Activated naive CD4-positive, alpha-beta T cell (primary cell): ENCODE measurements at places on chromosomes 11 and 22.

- no peak for DNase-seq
Observed at GRCh38 chr22:38302906-38303305, 14.3 kb downstream of the CSNK1E start.

GRCh38 chr11:2759228-2760195, 59.7 kb upstream of the KCNQ1OT1 start:
- no peak for DNase-seq

- DNase-seq, result no peak
Observed at GRCh38 chr22:50271519-50271970, 1.4 kb upstream of the MAPK11 start.

DNA sequence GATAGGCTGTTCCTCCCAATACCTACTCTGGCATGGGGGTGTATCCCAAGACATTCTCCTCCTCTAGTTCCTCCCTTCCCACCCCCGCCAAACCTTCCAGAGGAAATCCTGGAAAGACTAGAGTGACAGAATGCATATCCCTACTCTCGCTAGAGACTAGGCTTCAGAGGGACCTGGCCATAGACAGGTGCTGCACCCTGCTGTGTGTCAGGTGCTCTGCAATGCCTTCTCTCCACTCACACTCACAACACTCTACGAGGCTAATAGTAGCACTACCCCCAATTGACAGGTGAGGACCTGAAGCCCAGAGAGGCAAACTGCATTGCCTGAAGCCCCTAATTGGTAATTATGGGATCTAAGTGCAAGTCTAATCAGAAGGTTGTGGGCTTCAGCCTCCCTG, 46.2 kb upstream of the LMO1 start:
- no peak for DNase-seq

GRCh38 chr22:40890881-40891280, 29.0 kb upstream of the DNAJB7 start:
- DNase-seq, result no peak

DNA sequence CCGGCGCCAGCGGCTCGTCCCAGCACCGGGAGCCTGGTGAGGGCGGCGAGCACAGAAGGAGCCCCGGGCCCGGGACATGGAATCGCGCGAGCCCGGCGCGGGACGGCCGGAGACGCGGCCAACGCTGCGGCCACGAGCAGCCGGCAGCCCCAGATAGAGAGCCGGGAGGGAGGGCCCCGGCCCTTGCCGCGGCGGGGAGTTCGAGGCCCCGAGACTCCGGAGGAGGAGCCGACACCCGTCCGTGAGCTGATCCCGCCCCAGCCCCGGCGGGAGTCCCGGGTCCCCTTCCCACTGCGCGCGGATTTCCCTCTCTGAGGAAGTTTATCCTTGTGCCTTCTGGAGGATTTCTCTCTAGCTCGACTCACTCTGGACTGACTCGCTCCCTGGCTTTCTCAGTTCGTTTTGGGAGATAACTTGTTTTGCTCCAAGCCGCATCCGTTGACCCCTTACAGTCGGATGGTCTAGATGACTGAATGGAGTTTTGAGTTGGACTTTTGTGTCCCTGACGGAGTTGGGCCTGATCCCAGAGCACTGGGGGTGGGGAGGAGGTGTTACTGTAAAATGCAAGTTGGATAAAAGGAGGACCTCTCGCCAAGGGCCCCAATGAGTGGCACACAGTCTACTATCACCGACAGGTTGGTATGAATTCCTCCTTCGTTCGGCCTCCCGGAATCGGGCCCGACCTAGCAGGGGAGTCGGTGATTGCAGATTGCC, 585 bp downstream of the ARHGEF12 start:
- peak; percentile 11 for DNase-seq

DNA sequence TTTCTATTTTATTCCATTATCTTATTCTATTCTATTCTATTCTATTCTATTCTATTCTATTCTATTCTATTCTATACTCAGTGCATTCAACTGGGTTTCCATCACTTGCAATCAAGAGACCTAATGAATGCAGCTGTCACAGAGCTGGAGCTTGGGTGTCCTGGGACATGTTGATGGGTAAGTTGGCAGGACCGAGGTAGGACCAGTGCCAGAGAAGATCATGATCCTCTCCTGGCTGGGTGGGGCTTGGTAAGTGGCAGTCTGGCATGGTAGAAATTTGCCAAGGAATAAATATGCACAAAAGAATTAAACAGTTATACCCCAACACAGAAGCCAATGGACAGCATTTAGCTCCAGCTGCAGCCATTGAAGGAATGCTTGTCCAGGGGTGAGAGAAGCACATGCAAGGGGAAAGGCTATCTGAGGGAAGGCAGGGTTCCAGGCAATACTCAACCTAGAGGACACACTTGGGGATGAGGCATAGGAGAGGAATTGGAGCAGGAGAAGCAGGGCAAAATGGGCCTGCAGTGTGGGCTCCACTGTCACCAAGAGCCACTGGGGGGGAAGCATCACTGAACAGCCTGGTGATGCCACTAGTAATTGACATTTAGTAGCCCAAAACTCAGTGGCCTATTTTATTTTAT, 97.0 kb upstream of the CD82 start:
- DNase-seq, result no peak

DNA sequence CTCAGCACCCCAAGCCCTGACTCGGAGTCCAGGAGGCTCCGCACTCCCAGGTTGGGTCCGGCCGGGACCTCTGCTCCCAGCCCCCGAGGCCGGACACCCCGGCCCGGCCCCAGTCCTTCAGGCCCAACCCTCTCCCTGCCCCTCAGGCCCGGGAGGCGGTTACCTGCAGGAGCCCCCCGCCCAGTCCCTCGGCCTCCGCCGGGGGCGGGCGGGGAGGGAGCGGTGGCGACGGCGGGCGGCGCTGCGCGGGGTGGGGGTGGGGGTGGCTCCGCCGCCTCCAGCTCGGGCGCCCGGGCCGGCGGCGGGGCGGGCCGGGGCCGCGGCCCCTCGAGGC, 310 bp downstream of the TCF20 start:
- DNase-seq, result no peak

- no peak for DNase-seq
Observed at GRCh38 chr11:5336331-5336730, 7.0 kb downstream of the OR51B5 start.

GRCh38 chr22:44952863-44953746, 56.7 kb downstream of the PHF21B start:
- no peak for DNase-seq

DNA sequence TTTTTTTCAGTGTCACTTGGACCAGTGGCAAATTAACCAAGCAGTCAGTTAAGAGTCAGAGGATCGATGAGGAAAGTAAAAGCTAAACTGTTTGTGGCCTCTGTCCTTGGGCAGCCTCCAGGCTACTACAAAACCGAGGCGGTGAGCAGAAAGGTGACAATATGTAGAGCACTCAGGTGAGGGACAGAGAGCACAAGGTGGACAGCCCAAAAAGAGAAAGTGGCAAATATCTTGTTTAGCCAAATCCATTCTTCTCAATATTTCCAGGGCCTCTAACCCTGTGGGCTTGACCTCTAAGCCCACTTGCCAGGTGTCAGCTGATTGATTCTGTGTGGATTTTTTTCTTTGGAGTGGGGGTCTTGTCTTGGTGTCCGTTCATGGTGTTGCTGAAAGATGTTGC, 4202.2 kb upstream of the OR11H1 start:
- no peak for DNase-seq

DNA sequence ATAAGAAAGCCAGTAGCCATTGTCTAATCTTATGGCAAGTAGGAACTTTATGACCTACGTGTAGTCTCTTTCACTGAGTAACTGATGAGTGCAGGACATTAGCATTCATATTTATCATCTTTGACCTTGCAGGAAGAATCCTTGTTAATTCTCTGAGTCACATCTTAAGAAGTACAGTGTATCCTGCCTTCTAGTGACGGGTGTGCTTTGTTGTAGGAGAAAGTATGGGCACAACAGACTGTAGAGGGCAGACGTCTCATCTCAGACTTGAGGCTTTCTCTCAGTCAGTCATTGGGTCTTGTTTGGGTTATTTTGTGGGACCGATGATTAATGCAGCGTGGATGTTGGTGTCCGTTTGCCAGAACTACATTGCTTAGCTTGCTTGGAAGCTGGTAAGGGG, 6.8 kb downstream of the RNF214 start:
- DNase-seq, result no peak

DNA sequence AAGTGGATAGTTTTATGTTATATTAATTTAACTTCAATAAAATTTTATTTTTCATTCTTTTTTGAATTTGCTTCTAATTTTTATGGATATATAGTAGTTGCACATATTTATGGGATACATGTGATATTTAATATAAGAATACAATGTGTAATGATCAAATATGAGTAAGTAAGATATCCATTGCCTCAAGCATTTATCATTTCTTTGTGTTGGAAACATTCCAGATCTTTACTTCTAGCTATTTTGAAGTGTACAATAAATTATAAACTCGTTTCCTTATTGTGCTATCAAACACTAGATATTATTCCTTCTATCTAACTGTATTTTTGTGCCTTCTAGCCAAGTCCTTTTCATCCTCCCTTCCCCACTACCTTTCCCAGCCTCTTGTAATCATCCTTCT, 17.0 kb downstream of the EXPH5 start:
- no peak for DNase-seq

GRCh38 chr11:45082744-45083543, 63.5 kb upstream of the PRDM11 start:
- no peak for DNase-seq

DNA sequence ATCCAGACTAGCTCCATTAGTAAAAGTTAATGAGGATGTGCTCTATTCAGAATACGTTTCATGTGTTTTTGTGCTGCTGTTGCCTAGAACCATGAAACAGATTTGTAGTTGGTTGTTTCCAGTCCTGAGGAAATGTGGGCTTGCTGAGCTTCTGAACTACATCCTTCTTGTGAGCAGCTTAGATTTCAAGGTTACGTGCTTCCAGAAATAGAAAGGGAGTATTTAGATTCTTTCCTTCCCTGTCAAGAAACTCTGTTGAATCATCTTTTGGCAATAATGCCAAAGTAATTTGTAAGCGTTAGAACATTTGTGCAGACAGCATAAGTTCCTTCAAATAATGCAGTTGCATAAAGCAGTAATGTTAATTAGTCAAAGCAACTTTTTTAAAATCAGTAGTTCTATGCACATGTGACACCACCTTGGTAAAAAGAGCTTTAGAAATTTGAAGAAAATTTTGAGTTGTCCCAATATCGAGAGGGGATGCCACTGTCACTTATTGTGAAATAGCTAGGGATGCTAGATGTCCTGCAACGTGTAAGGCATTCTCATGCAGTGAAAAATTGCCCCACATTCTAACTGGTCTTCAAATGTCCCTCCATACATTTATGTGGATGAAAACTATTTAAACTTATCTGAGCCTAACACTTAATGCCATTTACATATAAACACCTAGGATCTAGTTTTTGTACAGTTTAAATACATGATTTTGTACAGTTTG, 169.6 kb downstream of the ETS1 start:
- no peak for DNase-seq

GRCh38 chr11:96714689-96715088, 324.9 kb downstream of the JRKL start:
- no peak for DNase-seq

- no peak for DNase-seq
Observed at GRCh38 chr11:61357894-61358239, 3.8 kb downstream of the CYB561A3 start.

DNA sequence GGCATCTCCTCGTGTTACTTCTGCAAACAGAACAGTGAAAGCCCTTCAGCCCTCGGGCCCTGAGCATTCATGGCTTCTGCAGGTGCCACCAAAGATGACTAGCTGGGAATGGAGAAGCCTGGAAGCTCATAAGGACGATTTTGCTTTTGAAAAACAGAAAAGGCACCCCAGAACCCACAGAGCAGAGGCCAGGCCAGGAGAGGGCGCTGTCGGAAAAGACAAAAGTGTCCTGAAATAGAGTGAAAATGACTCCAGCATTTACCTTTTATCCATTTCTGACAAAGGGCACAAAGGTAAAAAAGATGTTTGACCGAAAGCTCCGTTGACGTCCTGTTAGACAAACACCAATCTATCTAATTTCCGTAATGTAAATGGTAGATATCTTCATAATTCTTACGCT, 37.6 kb downstream of the ZNF195 start:
- peak; percentile 33 for DNase-seq

- DNase-seq, result no peak
Observed at GRCh38 chr11:119196833-119197483, 9.2 kb upstream of the CBL start.

DNA sequence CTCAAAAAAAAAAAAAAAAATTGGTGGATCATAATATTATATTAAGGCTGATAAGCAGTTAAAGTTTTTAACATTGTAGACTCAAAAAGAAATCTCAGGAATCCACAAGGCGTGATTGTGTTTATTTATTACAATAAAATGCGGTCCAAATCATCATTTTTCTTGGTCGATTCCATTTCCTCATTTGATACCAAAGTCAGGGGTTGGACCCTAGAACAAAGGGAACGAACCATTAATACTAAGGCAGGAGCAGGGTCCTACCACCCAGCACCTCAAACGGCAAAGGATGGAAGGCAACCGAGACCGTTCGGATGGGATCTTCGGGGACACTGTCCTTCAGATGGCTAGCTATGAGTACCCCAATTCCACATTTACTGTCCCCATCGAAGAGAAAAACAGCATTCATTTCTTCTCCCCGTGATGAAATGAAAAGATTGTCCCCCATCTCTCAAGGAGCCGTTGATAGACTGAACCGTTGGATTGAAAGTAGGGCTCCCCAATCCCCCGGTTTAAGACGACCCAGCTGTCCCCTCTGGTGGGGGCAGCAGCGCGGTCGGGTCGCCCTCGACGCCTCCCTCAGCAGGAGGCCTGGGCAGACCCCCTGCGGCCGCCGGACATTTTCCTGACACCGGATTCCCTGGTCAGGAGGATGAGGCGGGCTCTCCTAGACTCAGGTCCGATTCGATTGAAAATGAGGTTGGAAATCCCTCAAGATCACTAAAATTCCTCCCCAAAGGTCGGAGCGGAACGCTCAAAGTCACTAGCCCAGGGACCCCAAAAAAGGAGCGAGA, 607 bp downstream of the DMC1 start:
- no peak for DNase-seq

DNA sequence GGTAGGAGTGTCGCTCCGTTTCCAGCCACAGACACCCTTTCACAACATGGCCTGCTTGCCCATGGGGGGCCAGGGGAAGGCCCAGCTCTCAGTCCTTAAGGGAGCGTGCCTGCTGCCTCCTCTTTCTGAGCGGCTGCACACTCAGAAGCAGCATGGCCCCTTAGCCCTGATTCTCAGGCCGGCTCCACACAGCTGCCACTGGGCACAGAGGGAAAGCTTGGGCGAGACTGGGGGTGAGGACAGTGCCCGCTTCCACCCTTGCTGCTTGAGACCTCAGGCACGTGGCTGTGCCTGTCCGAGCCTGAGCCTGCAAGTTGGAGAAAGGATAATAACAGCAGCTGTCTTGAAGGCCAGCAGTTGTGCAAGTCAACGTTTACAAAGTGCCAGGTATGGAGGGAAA, 416.3 kb downstream of the SHANK2 start:
- no peak for DNase-seq
